Activated CD4-positive, CD25-positive, alpha-beta regulatory T cell (primary cell): ENCODE measurements at places on chromosomes 16 and 17.

DNA sequence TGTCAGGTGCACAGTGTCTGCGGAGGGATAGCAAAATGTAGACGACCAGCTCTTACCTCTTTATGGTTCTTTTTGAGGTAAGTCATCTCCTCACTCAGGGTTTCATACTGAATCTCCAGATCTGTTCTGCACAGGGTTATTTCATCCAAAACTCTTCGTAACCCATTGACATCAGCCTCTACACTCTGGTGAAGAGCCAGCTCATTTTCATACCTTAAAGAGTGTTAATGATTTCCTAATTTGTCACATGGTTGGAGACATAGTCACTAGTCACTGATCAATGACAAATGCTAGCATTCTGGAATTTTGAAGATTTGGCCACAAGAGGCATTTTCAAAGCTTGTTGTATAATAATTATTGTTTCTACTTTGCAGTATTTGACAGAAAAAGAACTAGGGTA lies 1.3 kb downstream of the KRT25 start:
- no peak for DNase-seq

GRCh38 chr16:4752351-4753100 lies 14.4 kb downstream of the ZNF500 start:
- no peak for DNase-seq

DNA sequence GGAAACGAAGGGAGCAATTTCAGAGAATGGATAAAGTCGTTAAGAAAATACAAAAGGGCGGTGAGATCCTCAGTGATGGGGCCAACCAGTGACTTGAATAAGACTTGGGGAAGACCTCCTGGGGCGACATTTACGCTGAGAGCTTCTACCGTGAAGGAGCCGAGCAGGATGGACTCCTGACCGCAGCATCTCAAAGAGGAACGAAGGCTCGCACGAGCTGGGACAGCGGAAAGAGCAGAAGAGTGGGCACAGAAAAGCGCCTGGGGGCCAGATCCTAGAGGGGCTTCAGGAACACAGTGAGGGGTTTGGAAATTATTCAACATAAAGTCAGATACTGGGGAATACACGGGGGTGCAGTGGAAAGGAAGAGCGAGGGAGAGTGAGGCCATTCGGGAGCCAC lies 17.5 kb downstream of the ZNF750 start:
- no peak for DNase-seq

DNA sequence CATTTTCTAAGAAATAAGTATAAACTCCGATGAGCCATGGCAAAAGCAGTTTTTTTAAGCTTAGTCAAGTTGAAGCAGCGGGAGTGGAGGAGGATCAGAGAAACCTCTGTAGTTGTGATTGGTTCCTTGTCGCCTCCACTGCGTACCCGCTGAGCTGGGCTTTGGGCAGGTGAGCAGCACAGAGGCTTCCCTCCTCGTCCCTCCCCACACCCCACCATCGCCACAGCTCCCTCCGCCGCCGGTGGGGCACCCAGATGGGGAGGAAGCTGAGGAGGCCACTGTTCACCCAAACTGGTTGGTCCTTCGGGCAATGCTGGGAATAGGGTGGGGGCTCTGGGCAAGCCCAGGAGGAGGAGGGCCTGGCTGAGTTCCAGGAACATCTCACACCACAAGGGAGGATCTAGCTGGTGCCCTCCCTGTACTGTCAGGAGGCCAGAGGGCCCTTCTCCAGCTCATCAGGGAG lies 5.2 kb upstream of the MRPL38 start:
- no peak for DNase-seq

DNA sequence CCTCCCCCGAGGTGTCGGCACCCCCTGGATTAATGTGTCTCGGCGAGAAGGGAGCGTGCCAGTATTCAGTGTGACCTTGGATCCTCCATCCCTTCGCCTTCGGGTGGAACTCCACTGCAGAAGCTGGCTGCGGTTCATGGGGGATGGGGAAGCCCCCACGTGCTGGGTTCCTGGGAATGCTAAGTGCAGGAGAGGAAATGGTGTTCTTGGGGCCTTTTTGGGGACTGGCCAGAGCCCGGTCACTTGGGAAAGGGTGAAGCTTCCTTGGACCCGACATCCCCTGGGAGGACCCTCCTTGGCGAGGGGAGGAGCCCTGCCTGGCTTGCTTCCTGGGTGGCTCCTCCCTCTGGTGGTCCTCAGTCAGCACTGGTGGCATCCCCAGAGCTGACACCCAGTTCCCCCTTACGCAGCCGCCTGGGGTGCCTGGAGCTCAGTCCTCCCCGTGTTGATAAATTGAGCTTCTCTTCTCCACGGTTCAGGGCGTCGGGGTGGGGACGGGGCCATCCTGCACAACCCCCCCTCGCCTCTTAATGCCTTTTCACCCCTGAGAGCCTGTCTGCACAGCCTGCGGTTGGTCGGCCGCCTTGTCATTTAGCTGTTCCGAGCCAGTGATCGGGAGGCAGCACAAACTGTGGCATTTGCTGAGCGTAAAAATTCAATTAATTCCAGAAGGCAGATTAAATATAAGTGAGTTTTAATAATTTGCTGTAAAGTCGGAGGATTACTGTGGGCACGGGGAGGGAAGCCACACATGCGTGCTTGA lies 30.7 kb upstream of the GSE1 start:
- DNase-seq, result no peak

DNA sequence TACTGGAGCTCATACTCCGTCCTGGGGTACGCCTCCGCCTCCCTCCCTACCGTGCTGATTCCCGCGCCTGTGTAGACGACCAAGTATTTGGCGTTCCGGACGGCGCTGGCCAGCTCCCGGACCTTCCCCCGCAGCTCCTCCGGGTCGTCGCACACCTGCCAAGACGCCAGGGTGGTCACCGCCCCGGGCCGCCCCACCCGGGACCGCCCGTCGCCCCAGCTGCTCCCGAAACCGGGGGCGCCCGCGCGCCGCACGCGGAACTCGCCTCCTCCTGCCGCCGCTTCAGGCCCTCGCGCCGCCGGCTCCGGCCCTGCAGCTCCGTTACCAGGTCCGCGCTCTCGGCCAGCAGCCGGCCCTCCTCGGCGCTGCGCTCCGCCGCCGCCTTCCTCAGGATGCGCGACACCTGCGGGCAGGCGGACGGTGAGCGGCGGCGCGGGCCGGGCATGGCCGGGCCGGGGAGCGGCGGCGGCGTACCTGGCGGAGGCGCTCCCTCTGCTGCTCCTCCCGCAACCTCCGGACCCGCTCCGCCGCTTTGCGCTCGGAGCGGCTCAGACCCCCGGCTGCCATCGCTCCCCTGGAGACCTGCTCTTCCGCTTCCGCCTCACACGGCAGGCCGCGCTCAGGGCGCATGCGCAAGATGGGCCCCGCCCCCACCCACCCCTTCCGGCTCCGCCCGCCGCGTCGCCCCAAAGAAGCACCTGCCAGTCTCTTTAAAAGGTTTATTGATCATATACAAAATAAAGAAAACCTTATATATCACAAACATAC lies at the start of gene SIRT7:
Gene SIRT7 (minus strand): TSS at position 612 of the 768 bp plus-strand sequence. CDS start 45 bp downstream, at position 567.
- peak; percentile 76 for DNase-seq

DNA sequence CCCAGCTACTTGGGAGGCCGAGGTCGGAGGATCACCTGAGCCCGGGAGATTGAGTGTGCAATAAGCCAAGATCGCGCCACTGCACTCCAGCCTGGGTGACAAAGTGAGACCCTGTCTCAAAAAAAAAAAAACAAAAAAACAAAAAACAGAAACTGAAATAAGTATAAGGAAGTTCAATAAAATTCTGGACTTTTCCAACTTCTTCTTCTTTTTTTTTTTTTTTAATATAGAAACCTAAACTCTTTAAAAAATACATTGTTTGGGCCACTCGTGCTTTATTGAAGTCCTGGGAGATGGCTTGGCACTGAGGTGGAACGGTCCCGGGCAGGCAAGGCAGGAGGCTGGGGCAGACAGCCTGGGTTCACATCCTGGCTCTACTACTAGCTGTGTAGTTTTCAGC lies 36.8 kb downstream of the KATNIP start:
- no peak for DNase-seq

- no peak for DNase-seq
Observed at GRCh38 chr16:31477220-31478216, 5.4 kb upstream of the SLC5A2 start.
